Immature natural killer cell (primary cell): ENCODE measurements at places on chromosomes 6 and 20. TPM values are rescaled to one million over a fixed set of nuclear protein-coding genes. Genes with fewer than 3 reads are reported as not detected.

The ATG5 gene
- polyA plus RNA-seq = 37.7 TPM

The PPIL4 gene
- polyA plus RNA-seq = 5.2 TPM

The FOXS1 gene
- not detected for polyA plus RNA-seq

The PRDM1 gene
- 33.0 TPM for polyA plus RNA-seq

The PTCRA gene
- not detected for polyA plus RNA-seq

The SPEF1 gene
- not detected for polyA plus RNA-seq

The NOL7 gene
- polyA plus RNA-seq = 57.0 TPM

The COL12A1 gene
- not detected for polyA plus RNA-seq

The AVP gene
- polyA plus RNA-seq = not detected
